ENCODE measurements at places on chromosomes 7 and 10.
A peak's percentile ranks its signal among the peaks of the same experiment; 100 is the strongest.

GRCh38 chr7:25758559-25758958 lies 393.4 kb upstream of the NFE2L3 start:
- no peak for DNase-seq

DNA sequence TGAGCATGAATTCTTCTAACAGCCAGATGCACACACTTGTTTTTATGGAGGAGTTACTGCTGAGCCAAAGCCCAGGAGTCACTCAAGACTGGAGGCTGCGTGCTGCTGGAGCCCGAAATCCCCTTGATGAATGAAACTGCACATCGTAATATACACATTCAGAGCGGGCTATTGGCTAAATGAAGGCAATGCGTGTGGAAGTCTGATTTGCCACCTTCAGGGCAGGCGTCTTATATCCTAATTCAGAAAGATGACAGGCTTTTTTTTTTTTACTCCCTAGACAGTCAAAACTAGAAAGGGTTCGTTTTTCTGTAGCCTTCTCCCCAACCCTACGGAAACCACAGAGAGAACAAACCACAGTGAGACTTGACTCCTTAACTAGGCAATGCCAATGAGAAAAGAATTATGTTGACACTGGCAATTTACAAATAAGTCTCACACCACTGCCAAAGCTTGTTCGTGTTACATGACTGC lies 227.2 kb upstream of the KLF14 start:
- DNase-seq, result peak; percentile 84

DNA sequence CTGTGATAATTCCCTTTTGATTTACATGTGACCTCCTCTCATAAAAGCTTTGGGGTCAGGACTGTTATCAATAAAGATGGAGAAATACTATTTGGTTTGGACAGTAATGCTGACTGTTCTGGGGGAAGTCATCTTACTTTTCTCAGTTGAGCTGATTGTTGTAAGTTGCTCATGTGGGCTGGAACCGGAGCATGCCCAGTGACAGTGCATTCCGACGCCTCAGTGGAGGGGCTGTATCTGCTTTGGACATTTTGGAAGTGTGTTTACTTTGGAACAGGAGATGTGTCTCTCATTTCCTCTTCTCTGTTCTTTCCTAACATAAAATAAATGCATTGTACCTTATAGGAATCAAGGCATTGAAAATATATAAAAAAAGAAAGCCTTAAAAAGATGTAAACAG lies 30.1 kb downstream of the RBM33 start:
- DNase-seq, result no peak

GRCh38 chr7:28723336-28723735 lies 234.8 kb downstream of the TRIL start:
- DNase-seq, result no peak

DNA sequence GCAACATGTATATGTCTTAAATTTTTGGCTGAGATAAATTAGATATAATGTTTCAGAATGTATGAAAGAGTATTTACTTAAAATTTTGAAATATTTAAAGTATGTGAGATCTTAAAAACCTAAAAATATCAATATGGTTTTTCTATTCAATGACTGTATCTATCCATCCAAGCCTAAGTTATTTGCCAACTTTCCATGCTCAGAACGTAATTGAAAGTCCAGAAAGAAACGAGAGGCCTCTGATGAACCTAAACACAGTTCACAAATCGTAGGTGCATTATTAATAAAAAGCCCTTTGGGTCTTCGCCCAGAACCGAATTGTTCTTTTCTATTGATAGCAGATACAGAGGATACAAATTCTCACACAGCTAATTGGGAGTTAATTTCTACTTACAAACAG lies 6.5 kb downstream of the SVIL start:
- DNase-seq, result no peak

DNA sequence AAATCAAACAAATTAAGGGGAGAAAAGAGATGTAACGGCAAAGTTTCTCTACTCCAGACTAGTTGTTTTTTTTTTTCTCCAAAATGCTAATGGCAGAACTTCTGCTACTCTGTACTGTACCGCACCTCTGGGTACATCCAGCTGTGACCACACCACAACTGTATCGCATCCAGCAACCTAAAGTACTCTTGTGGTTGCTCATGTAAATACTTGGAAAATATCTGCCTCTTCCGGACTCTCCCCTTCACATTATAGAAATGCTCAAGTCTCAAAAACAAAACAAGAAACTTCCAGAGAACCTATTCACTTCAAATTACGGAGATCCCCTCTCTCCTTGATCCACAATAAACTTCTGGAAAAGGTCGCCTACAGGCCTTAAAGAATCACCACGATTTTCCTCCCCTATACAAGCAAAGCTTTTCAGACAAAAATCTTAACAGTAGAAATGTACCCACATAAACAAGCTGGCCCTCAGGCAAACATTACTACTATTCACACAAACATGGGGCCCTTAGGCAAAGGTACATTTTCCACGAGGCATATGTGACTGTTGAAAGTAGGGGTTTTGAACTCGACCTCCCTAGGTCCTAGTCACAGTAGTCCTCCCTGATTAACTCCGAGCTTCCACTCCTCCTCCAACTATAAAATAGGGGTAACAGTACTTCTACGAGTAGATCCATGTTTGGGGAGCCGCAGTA lies 222.9 kb upstream of the MKLN1 start:
- DNase-seq, result no peak

GRCh38 chr10:100812978-100813377 lies 67.6 kb downstream of the PAX2 start:
- no peak for DNase-seq

GRCh38 chr10:110156046-110156445 lies 51.4 kb upstream of the MXI1 start:
- DNase-seq, result no peak

- DNase-seq, result no peak
These were observed 180.0 kb downstream of the FGFR2 start for GRCh38 chr10:121418126-121418777.

- DNase-seq, result no peak
These were observed 21.0 kb downstream of the NUDT13 start for GRCh38 chr10:73131301-73131700.

DNA sequence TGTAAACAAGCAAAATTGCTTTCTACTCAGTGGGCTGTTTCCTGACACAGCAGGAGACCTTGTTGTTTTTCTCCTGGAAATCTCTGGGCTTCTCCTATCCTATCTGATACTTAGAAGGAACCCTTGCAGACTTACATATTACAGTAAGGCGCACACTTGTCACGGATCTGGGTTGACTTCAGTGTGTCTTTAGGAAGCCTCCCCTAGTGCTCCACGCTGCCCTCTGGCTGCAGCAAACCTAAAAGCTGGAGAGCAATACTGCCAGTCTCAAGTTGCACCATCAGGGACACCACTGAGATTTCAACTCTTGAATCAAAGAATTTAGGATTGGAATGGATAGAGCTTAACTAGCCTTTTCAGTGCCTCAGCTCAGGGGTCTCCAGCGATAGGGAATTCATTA lies 495.3 kb downstream of the LRMDA start:
- no peak for DNase-seq

- DNase-seq, result no peak
These were observed 72.7 kb downstream of the RGS10 start for GRCh38 chr10:119469846-119470245.

- no peak for DNase-seq
These were observed 3.8 kb upstream of the TFEC start for GRCh38 chr7:116034411-116034810.

DNA sequence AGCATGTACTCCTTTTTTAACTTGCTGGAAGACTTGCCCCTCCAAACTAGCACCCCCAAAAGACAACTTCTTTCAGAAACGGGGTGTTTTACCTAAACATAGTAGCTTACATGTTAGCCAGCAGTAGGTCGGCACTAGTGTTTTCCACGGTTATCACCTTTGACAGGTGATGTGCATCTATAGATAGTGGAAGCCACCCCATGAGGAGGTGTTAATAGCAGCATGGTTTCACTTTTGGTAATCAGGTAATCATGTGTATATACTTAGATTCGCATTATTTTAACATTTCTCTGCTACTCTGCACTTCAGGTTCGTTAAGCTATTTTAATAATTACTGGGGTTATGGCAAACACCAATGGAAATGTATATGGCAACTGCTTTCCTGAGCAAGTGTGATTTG lies 17.6 kb downstream of the SRI start:
- DNase-seq, result no peak

DNA sequence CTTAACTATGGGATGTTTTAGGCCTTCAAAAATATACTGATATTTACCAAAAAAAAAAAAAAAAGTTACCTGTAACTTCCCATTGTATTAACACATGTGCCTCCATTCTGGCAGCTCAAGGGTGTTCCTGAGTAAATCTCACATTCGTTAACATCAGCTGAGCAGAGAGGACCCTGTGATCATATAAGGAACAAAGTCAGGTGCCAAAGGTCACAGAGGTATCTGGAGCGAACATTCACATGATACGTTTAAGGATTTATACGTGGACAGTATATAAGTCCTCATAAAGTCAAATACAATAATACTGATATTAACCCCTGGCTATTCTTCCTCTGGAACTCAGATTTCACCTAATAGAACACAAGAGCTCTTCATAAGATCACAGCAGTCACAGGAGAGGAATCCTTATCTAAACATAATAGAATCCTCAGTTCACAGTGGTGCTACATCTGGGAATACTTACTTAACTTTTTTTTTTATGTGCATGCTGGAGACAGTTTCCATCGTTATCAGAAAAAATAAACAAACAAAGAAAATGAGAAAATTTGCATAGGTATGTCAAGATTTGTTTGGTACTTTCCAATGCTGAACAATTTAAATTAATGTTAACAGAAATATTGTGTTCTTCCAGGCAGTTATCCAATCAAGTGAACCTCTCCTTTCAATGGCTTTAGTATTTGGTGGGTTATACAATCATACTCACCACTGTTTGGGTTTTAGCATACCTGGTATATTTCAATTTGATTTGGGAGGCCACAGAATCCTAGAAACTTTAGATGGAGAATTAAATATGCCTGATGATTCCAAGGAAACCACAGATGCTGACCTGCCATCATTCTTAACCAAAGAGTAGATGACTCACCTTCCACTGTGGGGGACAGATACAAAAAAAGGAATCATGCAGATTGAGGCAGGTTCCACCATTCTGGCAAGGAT lies 6.6 kb downstream of the CUBN start:
- no peak for DNase-seq

GRCh38 chr10:4109469-4109868 lies 324.5 kb upstream of the KLF6 start:
- DNase-seq, result no peak

- DNase-seq, result no peak
These were observed 22.7 kb downstream of the MKRN1 start for GRCh38 chr7:140456551-140457051.

DNA sequence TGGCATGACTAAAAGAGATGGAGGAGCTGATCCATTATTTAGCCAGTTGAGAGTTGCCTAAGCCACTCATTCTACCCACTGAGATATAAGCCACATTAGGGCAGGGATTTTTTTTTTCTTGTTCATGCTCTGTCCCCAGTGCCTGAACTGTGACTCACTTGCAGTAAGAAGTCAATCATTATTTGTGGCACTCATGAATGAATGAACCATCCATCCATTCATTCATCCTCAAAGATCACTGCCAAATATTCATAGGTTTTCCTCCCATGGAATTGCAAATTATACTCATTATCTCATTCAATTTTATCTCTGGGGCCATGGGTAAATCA lies 22.8 kb upstream of the ARID5B start:
- no peak for DNase-seq

- no peak for DNase-seq
These were observed 1.5 kb upstream of the ADGRA1 start for GRCh38 chr10:133086247-133086646.

DNA sequence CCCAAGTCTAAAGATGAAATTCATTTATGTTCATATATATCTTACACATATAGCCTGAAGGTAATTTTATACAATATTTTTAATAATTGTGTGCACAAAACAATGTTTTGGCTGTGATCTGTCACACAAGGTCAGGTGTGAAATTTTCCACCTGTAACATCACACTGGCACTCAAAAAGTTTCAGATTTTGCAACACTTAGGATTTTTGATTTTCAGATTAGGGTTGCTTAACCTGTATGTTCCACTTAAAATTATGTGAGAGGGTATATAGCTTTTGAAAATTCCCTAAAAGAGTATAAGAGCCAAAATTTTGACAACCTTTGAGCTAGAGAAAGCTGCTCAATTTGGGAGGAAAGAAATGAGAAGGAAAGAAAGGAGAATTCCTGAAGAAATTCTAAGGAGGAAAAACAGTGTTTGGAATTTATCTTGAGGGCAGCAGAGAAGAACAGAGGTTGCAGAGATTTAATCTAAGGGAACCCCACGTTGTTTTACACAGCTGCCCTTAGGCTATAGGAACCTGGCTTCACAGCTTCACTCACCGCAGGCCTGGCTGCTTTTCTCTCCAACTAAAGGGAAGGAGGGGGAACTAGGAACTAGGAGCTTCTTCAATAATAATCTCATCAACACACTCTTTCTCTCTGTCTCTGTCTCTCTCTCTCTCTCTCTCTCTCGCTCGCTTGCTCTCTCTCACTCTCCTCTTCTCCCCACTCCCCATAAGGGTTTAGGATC lies 8.5 kb downstream of the VOPP1 start:
- no peak for DNase-seq

DNA sequence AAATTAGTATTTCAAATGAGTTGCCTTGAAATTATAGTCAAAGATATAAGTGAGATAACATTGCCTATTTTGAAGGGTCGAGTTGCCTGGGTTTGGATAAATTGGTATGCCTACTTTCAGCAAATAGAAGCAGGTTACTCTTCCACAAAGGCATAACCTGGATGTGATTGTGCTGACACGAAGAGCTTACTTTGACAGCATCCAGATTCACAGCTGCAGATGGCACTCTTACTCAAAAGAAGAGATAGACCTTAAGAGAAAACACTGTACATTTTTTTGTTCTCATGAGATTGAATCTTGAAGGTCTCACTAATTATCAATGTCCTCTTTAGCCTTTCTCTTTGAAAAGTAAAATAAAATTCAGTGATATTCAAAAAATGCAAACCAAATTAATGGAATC lies 1338.7 kb downstream of the REEP3 start:
- no peak for DNase-seq

GRCh38 chr10:26939962-26940354 lies 79.2 kb upstream of the ABI1 start:
- no peak for DNase-seq

DNA sequence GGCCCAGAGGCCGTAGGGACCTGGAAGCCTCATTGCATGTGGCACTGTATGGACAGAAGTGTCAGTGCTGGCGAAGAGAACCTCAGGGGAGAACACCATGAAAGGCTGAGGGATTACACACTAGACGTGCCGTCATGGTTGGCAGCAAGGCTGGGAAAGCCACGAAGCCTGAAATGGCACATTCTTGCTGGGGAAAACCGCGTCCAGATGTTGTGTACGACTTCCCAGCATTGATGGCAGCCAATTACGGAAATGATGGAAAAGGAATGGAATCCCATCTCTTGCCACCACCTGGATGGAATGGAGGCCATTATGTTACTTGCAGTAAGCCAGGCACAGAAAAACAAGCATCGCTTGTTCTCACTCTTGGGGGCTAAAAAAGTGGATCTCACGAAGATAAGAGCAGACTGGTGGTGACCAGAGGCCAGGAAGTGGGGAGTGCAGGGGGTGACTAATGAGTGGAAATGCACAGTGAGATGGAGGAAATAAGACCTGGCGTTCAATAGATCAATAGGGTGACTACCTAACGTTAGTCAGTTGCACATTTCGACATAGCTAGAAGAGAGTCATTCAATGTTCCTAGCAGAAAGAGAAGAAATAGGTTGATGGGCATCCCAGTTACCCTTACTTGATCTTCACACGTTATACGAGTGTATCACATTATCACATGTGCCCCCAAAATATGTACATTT lies 14.6 kb upstream of the PWWP2B start:
- no peak for DNase-seq
